ENCODE measurements at places on chromosomes 16 and 17.

GRCh38 chr17:2982854-2983253, 80.6 kb downstream of the OR1D5 start:
- DNase-seq, result no peak

GRCh38 chr17:82684228-82684841, 14.2 kb downstream of the RAB40B start:
- DNase-seq, result no peak

GRCh38 chr17:22469101-22469880, 777.0 kb downstream of the KCNJ18 start:
- DNase-seq, result no peak

DNA sequence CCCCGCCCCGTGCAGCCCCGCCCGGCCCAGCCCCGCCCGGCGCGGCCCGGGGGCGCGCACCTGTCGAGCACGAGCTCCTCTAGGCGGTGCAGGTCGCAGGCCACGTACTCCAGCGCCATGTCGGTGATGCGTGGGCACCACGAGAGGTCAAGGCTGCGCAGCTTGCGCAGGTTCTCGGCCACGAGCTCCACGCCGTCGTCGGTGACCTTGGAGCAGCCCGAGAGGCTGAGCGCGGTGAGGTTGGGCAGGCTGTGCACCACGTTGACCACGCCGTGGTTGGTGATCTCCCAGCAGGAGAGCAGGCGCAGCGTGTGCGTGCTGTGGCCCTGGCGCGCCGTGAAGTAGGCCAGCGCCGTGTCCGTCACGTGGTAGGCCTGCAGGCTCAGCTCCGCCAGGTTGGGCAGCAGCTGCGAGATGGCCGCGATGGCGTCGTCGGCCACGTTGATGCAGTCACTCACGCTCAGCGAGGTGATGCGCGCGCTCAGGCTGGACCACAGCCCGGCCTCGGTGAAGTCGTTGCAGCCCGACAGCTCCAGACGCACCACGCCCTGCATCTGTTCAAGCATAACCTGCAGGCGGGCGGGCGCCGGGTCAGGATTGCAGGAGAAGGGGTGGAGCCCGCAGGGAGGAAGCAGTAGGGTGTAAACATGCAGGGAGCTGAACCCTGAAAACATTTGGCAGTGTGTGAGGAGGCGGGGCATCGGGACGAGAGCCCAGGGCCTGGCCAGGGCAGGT, 5.3 kb upstream of the WDR24 start:
- DNase-seq, result no peak

DNA sequence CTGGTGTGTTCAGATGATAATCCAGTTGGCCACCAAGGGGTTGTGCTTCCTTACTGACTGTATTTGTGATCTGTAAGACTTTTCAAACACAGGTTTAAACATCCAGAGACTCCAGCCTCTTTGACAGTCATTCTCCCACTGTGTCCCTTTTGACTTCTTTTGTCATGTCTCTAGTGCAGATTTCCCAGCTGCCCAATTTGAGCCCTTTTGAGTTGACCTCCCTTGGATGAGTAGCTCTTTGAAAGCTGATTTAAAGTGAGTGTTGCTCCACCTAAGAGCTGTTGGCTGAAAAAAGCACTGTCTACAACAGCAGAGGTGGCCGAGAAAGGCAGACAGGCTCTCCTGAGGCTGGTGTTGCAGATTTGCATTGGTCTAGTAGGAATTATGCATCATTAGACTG, 188.4 kb upstream of the TBX2 start:
- DNase-seq, result no peak

- DNase-seq, result no peak
These were observed 7.2 kb downstream of the GRIN2C start for GRCh38 chr17:74852237-74853047.

- DNase-seq, result no peak
These were observed 141.5 kb upstream of the CORO6 start for GRCh38 chr17:29764217-29764616.

All from vagina (tissue), 2 donors.